Panc1 (cell line): ENCODE measurements at places on chromosomes 11 and 22.

GRCh38 chr22:20131859-20132685 lies 468 bp downstream of the ZDHHC8 start:
- DNase-seq = no peak

GRCh38 chr11:60321051-60321450 lies 6.0 kb upstream of the MS4A6E start:
- DNase-seq = no peak

DNA sequence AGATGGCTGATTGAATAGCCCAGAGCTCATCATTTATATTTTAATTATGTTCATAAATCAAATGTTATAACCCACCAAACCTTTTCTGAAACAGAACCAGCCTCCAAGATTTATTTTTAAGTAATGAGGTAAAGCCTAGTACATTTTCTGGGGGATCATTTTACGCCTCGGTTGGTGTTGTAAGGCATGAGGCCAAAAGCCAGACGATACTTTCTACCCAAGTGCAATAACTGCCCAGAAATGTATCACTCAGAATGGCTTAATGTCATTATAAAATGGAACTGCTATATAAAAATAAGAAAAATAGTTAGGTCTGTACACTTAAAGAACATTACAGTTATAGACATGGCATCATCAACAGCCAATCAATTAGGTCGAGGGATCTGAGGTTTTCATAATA lies 283.3 kb downstream of the CADM1 start:
- DNase-seq = no peak

DNA sequence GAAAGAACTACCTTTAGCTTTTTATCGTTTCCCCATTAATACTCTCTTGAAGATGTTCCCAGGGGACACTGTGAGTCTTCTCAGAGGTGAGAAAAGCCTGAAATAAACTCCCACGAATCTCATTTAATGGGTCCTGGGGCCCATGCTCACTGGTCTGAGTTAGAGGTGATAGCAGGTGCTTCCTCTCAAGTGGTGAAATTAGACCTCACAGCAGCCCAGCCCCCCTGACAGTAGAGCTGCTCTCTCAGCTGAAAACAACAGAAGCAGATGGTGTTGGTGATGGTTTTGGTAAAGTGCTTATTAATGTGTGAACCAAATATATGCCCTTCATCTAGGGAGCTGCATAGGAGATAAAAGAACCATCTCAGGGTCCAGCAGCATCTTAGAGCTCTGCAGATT lies 76.8 kb upstream of the VPREB1 start:
- no peak for DNase-seq

GRCh38 chr11:2443406-2443805 lies 908 bp downstream of the TRPM5 start:
- DNase-seq = no peak

- no peak for DNase-seq
These were observed at the start of gene SAA1 for GRCh38 chr11:18265949-18266348. Gene SAA1, plus strand, starts transcription at chr11:18266264. Its CDS starts 624 bp downstream, at chr11:18266888.

DNA sequence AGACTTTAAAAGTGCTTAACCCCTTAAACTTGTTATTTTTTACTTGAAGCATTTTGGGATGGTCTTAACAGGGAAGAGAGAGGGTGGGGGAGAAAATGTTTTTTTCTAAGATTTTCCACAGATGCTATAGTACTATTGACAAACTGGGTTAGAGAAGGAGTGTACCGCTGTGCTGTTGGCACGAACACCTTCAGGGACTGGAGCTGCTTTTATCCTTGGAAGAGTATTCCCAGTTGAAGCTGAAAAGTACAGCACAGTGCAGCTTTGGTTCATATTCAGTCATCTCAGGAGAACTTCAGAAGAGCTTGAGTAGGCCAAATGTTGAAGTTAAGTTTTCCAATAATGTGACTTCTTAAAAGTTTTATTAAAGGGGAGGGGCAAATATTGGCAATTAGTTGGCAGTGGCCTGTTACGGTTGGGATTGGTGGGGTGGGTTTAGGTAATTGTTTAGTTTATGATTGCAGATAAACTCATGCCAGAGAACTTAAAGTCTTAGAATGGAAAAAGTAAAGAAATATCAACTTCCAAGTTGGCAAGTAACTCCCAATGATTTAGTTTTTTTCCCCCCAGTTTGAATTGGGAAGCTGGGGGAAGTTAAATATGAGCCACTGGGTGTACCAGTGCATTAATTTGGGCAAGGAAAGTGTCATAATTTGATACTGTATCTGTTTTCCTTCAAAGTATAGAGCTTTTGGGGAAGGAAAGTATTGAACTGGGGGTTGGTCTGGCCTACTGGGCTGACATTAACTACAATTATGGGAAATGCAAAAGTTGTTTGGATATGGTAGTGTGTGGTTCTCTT lies 2.8 kb downstream of the MALAT1 start:
- no peak for DNase-seq

- DNase-seq = no peak
These were observed 16.0 kb upstream of the CCDC81 start for GRCh38 chr11:86358720-86359119.

- DNase-seq = no peak
These were observed 4.9 kb downstream of the DAGLA start for GRCh38 chr11:61684870-61685616.

GRCh38 chr22:30097861-30098260 lies 17.6 kb downstream of the HORMAD2 start:
- no peak for DNase-seq

GRCh38 chr22:19579115-19579811 lies 55.1 kb upstream of the CLDN5 start:
- DNase-seq = no peak

GRCh38 chr11:61549177-61549576 lies 31.7 kb downstream of the SYT7 start:
- DNase-seq = no peak

DNA sequence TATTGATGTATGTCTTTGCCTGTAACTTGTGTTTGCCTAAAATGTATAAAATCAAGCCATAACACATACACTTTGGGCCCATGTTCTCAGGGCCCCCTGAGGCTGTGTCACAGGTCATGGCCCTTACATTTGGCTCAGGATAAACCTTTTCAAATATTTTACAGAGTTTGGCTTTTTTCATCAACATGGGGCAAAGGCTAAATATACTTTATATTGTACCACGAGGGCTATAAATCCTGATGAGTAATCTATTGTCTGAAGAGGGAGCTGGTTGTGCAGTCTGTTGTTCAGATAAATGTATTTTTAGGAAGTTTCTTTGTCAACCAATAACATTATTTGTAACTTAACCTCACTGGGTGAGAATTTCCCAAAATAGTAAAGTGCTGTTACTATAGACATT lies 404.6 kb upstream of the DDI1 start:
- DNase-seq = no peak

DNA sequence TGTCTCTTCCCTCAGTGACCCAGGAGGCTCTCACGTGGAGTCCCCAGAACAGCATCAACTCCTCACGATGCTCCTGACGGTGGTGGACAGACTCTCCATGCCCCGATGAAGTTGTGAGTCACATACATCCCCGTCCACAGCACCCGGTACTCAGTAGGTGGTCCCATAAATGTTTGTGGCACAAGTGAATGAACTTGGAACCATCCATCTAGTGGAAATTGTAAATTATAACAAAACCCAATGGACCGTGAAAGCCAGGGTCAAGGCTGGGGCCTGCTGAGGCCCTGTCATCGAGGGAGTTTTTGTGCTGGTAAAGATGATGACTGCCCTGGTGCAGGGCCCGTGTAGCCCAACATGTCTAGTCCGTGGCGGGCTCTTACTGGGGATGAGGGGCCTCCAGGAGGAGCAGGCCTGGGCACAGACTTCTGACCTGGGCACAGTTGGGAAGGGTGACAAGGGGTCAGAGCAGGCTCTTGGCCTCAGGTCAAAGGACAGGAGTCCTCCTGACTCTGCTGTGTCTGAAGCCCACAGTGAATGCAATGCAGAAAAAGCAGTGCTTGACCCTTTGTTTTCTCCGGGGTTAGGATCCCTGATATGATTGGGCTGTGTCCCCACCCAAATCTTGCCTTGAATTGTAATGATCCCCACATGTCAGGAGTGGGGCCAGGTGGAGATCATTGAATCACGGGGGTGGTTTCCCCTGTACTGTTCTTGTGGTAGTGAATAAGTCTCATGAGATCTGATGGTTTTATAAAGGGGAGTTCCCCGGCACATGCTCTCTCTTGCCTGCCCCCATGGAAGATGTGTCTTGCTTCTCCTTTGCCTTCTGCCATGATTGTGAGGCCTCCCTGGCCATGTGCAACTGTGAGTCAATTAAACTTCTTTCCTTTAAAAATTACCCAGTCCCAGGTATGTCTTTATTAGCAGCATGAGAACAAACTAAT lies 20.0 kb upstream of the SMIM38 start:
- DNase-seq = no peak

- DNase-seq = no peak
These were observed 56.2 kb upstream of the ZBED5 start for GRCh38 chr11:10914050-10914449.

DNA sequence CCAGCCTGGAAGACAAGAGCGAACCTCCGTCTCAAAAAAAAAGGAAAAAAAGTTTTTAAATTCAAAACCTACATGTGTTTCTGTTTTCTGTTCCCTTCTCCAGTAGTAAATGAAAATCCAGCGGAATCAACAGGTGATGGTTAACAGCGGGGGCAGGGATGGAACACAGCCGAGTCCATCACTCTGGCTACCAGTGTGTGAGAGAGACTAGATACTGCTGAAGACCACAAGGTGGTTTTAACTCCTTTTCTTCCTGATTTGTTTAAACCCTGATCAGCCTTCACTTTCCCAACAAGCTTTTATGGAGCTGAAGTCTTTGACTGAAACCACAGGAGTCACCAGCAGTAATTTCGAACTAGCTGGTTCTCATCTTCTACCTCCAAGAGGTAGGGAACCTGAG lies 3.6 kb upstream of the ARHGAP32 start:
- no peak for DNase-seq

- DNase-seq = no peak
These were observed 73.8 kb downstream of the CELSR1 start for GRCh38 chr22:46463435-46464227.

DNA sequence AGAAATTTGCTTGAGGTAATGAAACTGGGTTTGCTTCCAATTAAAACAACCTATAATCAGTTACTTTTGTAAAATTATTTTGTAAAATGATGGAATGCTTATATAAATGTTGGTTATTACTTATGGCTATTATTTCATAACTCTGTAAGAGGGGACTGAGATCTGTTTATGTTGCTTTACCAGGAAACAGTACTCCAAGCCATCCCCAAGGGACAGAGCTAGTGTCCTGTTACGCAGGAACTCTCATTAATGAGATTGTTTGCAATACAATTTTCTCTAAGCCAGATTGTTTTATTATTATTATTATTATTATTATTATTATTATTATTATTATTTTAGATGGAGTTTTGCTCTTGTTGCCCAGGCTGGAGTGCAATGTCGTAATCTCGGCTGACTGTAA lies 2.3 kb upstream of the NOX4 start:
- DNase-seq = no peak

DNA sequence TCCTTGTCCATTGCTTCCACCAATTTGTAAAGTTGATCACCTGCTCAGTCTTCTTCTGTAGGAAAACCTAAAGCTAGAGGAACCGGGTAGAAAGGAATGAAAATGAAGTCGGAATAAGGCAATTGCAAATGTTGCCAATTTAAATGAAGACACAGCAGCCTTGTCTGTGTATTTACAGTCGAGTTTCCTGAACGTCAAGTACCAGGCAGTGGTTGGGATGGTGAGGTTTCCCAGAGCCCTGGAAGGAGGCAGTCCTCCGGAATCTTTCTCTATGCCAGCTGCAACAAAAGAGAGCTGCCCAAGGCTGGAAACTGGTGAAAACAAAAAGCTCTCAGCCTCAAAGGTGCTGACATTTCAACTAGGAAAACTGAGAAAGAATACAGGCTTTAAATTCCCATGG lies 17.7 kb downstream of the MAJIN start:
- DNase-seq = no peak

GRCh38 chr22:49331223-49331815 lies 496.4 kb downstream of the BRD1 start:
- no peak for DNase-seq

- DNase-seq = no peak
These were observed 42.9 kb downstream of the LRRC32 start for GRCh38 chr11:76627606-76628005.
